Lung (tissue), 17 donors: ENCODE measurements at places on chromosomes 12 and 14. TPM values are rescaled to one million over a fixed set of nuclear protein-coding genes. Genes with fewer than 3 reads are reported as not detected.
A peak's percentile ranks its signal among the peaks of the same experiment; 100 is the strongest.

- DNase-seq = peak; percentile 69
Measured at GRCh38 chr14:42523666-42524065, 917.0 kb downstream of the LRFN5 start.

DNA sequence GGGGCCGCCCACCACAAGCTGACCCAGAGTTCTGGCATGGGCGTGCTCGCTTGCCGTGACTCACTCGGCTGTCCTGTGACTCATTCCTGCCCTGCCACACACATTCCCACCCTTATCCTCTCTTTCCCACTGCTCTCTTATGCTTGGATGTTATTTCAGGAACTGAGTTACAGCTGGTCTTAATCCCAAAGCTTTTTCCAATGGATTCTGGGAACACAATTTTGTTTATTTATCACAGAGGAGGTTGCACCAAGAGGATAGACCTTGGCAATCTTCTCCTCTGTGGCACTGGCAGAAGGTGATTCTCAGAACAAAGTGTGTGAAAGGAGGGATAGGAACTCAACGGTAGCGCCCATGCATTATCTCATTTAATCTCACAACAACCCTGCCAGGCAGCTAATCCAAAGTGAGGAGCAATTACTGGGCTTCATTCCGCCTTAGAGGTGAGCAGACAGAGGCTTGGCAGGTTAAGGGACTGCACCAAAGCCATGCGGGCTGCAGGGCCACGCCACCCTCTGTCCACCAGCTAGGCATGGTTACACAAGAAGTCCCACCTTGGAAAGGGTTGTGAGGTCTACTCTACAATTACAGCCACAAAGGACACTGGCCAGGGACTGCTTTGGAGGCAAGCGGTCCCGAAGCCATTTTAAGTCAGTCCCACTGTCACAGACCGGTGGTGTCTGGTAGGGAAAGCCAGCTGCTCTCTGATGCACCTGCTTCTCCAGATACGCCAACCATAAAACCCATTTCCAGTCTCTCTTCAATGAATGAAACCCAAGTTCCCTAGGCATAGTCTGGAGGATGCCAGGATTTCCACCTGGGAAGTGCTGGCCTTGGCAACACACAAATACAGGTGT is 32.9 kb downstream of the SYNE3 start:
- DNase-seq = no peak

DNA sequence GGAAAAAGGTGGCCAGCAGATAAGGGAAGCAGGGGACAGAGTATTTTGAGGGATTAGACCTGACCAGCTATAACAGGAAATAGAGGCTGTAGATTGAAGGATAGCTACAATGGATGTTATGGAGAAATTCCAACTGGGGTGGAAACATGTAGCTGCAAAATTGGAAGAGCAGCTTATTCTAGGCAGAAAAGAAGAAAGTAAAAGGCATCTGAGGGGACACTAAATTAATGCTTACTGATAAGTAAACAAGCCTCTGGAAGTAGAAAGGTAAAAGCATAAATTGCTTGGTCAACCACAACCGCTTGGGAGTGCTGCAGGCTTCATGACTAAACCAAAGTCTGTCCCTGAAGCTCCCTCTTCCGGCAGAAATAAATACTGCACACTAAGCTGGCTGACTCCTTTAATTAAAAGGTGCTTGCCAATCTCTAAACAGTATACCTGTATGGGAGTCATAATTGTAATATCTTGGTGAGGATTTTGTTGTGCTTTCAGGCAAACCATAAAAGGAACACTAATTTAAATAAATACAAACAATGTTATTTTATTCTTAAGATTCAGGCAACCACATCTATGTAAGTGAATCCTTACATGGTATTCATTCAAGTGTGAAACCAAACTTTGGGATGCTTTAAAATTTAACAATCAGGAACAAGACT is 7.7 kb downstream of the UBC start:
- DNase-seq = peak; percentile 96

GRCh38 chr14:35632676-35633075 is 98.7 kb downstream of the INSM2 start:
- peak; percentile 54 for DNase-seq

GRCh38 chr14:93811676-93812075 is 23.4 kb upstream of the PRIMA1 start:
- DNase-seq = no peak

DNA sequence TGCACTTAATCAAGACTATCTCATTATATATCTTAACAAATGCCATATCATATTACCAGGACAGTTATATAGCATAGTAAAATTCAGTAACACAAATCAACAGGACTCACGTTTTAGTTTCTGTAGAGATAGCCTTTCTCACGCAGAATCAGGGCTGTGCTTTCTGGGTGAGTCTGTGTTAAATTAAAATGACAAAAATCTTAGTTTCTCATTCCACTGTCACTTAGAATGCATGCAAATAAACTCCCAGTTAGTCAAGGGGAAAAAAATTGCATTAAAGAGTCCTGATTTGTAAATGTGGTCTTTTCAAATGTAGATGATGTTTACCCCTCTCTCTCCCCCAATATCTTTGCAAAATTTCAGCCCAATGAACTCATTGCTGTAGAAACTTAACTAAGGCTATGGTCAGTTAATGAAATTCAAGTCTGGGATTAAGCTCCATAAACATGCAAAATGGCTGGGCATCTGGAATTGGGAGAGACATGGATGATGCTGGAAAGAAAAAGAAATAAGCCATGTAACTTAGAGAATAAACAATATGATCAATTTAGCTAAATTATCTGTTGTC is 77.8 kb upstream of the MGAT4C start:
- no peak for DNase-seq

DNA sequence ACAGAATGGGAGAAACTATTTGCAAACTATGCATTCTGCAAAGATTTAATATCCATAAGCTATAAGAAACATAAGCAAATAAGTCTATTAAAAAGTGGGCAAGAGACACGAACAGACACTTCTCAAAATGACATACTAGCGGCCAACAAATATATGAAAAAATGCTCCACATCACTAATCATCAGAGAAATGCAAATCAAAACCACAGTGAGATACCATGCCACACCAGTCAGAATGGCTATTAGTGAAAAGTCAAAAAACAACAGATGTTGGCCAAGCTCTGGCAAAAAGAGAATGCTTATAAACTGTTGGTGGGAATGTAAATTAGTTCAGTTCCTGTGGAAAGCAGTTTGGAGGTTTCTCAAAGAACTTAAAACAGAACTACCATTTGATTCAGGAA is 121.3 kb downstream of the KCNMB4 start:
- DNase-seq = no peak

The IL31 gene
- not detected for polyA plus RNA-seq

- no peak for DNase-seq
Measured at GRCh38 chr12:184811-185575, 29.0 kb downstream of the SLC6A12 start.

DNA sequence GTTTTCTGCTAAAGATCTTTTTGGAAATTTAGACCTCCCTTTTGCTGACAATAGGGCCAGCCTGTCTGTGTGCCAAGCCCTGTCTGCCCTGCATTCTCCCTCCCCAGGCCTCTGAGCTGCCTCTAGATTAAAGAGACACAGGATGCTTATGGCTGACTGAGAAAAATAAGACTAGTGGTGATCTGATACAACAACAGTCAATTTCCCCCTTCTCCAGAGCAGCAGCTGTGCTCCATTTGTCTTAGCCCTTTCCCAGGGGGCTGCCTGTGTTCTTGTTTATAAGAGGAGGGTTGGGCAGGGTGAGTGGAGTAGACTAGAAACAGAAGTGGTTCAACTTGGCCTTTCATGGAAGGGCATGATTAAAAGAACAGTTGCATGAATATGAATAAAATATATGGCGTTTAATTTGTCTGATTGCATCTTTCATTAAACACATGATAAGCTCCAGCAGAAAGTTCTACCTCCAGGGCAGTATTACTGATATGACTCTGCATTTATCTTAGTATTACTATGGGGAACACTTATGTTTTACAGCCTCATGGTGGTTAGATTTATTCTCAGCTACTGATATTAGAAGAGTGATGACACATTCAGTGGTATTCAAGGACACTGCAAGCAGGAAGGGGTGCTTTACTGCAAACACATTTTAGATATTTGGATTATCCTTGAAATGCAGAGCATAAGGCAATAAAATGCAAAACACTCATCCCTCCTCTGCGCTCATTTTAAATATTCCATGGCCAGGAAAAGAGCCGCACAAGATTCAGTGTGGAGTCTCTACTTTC is 150.2 kb upstream of the CLEC14A start:
- DNase-seq = peak; percentile 74

DNA sequence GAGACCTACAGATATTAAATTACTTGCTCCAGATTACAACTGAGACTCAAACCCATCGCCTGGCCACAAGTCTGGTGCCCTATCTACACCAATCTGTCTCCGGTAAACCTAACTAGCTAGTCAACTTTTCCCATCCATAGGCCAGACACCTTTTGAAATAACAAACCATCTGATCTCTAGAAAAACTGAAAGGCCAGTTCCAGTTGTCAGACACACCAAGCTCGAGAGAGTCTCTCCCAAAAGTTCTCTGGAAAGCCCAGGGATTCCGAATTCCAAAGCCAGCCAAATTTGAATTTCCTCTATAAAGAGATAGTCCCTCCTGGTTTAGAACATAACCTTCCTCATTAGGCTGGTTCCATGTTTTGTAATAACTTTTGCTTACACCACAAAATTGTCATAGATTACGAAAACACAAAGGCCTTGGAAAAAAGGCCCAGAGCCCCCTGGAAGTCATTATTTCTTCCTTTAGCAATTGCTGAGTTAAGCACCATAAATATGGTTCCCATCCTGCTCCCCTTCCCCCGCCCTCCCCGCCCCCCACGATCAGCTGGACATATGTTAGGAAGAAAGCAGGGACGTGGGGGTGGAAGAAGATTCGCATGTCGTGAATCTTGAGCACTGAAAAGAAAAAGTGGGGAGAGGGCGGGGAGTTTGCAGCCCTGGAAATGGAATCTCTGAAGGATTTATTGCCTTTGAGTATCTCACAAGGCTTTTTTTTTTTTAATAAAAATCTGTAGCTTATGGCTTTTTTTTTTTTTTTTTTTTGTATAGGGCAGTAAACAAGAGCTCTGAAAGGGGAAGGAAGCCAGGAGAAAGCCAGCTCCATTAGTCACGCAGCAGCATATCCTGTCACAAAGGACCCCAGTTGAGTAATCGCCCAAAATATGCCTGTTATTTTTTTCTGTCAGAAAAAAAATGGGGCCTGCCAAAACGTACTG is 110.4 kb downstream of the ZFP36L1 start:
- peak; percentile 96 for DNase-seq

DNA sequence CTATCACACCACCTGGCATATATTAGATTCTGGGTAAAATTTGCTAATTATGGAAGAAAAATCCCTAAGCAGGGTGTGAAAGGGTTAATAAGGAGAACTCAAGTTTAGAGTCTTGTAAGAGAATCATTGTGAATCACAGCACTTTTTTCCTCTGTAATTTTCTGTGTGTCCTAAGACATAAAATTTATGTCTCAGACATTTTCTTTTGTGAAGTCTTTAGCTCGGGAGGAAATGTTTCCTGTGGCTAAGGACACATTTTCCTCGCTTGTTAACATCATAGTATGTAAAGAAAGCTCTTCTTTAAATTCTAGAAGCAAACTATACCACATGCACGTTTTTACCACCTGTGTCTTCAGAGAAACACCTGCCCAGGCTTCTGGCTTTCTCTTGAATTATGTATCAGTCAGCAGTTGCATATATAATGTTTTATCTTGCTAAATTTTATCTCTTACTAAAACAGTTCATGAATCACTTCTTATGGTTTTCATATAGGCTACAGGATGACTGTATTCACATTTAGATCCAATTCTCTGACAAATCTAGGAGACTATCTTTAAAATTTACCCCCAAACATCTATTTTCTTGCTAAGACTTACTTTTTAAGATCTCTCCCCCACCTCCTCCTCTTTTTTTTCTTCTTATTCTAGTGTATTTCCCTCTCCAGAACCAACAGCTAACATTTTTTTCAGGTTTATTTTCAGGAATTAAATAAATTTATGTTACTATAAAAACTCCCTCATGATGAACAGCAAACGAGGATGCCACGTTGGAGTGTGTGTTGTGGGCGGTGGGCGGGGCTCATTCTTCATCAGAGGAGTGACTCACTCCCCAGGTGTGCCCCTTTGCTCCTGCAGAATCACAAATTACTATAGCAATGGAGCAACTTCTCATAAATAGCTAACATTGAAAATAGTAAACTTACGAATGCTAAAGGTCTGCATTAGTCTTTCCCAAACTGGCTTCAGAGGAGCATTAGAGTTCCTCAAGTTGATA is 11.6 kb upstream of the CSRP2 start:
- DNase-seq = no peak

The GPR68 gene
- 2.4 TPM for polyA plus RNA-seq

DNA sequence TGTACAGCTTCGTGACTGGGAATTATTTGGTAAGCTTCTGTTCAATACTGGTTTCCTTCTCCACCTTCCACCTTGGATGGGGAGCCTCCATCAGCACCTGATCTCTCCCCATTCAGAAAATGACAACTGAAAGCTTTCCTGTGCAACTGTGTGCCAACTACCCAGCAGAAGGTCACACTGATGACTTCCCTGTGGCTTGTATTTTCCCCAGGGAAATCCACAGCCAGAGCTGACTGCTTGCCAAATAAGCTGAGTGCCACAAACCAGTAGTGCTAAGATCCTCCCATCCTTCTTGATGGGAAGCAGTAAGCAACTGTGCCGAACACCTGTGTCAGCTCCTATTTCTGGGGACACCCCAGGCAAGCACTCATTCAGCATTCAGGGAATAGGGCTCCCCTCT is 257.2 kb upstream of the SOX5 start:
- no peak for DNase-seq

- no peak for DNase-seq
Measured at GRCh38 chr12:44780221-44780790, 95.8 kb downstream of the NELL2 start.

- DNase-seq = no peak
Measured at GRCh38 chr12:76765598-76765997, 1.7 kb downstream of the ZDHHC17 start.

- no peak for DNase-seq
Measured at GRCh38 chr12:54437243-54437642, 18.2 kb upstream of the ITGA5 start.

The DNAJC22 gene
- polyA plus RNA-seq = 0.24 TPM

DNA sequence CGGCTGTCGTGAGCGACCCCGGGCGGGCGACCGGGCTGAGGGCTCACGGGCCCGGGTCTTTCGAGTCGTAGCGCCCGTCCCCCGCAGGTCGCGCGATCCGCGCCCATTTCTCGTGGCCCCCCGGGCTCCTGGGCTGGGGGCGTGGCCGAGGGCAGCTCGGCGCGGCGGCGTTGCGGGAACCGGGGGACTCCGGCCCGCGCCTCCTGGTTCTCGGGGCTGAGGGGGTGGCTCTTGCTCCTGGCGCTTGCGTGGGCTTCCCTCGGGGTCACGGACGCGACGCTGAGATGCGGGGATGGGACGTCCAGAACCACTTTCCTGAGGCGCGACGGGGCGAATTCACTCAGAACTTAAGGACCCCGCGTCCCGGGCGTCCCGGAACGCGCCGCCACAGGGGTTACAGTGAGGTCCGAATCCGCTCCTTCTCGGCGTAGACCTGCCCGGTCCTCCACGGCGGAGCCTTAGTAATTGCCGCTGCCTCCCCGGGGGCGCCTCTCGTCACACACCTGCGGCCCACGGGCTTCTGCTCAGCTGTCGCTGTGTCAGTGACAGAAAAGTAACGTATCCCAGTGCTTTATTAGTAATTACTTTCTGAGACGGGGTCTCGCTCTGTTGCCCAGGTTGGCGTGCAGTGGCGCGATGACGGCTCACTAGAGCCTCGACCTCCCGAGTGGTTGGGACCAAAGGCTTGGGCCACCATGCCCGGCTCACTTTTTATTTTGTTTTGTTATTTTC is 606 bp downstream of the EP400 start:
- DNase-seq = peak; percentile 18

GRCh38 chr14:75280291-75280830 is 1.7 kb downstream of the FOS start:
- peak; percentile 72 for DNase-seq
